ENCODE measurements at places on chromosomes 2 and 18. TPM values are rescaled to one million over a fixed set of nuclear protein-coding genes. Genes with fewer than 3 reads are reported as not detected.

DNA sequence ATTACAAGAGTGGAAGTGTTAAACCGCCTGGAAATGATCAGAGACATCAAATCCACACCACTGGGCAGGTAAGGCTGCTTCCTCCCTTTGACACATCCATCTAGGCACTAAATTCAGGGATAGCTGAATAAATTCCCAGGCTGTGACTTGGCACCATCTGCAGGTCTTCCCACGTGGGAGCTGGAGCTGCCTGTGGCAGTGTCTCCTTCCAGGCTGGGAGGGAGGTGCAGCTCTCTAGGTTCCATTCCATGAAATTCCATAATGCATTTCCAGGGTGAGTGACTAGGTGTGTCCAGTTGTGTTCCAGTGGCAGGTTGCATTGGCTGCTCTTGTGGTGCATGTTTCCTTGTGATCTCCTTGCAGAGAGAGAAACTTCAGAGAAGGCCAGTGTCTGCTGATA lies 188.9 kb upstream of the CXCR4 start:
- no peak overlapping the region for H3K4me3 ChIP-seq
- DNase-seq: no peak
- H3K4me1 ChIP-seq: peaks cover 10% of the 10 kb centered on the region
- no peak overlapping the region for H3K27ac ChIP-seq

Gene IL36A
- not detected for total RNA-seq

DNA sequence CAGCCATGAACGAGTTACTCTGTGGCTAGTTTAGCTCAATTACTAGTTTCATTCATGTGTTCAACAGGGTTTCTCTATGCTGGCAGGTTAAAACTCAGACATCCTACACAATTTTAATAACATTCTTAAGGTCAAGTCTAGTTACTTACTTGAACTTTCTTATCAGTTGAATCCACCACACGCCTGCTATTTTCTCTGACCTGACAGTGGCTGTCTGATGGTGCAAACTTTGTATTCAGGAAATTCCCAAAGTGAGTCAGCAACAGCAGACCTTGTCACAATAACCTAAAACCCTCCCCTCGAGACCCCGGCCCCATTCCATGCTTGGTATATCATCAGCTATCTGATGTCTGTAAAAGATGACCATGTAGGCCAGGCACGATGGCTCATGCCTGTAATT lies 20.8 kb upstream of the CIDEA start:
- H3K27me3 ChIP-seq: peaks cover 6% of the 10 kb centered on the region
- H3K27ac ChIP-seq: no peak overlapping the region
- DNase-seq: no peak
- H3K4me3 ChIP-seq: no peak overlapping the region

DNA sequence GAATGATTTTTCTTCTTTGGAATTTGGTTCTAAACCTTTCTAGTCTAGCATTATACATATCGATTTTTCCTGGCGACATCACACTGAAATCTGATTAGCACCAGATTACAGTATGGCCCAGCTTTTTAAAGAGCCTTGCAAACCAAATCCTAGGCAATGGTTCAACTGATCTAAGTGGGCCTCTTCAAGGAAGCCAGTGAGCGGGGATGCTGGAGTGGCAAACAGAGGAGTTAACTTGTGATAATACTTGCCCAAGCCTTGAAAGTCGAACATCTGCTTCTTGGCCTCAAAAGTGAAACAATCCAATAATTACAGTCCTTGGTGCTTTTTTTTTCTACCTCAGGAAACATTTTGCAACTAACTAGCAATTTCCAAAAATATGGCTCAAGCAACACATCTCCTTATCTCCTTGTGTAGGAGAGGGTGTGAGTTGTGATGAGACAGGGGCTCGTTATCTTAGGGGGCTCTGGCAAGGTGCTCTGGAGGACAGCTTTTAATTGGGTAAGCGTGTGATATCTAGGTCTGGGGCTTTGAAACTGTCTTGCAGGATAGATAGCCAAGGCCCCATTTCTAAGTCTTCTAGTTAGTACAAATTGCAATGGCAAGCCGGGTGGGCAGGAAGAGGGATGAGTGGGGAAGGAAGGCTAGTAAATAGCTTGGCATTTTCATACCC lies 240.2 kb upstream of the CCDC68 start:
- H3K4me1 ChIP-seq: no peaks in the 10 kb centered on the region
- H3K27ac ChIP-seq: no peak overlapping the region
- DNase-seq: no peak
- no peaks in the 10 kb centered on the region for H3K36me3 ChIP-seq
- H3K27me3 ChIP-seq: no peaks in the 10 kb centered on the region

Gene CGREF1
- 3.0 TPM for total RNA-seq

GRCh38 chr2:50077190-50077737 lies 922.9 kb upstream of the FSHR start:
- DNase-seq: no peak
- H3K27ac ChIP-seq: no peak overlapping the region
- H3K27me3 ChIP-seq: no peaks in the 10 kb centered on the region

GRCh38 chr18:70489986-70490933 lies 201.4 kb downstream of the SOCS6 start:
- H3K4me3 ChIP-seq: no peak overlapping the region
- H3K4me1 ChIP-seq: no peaks in the 10 kb centered on the region
- no peak overlapping the region for H3K27ac ChIP-seq
- DNase-seq: peak; percentile 79
- H3K27me3 ChIP-seq: no peaks in the 10 kb centered on the region

GRCh38 chr2:168970711-168971233 lies 60.4 kb downstream of the ABCB11 start:
- no peaks in the 10 kb centered on the region for H3K36me3 ChIP-seq
- H3K4me1 ChIP-seq: no peaks in the 10 kb centered on the region
- no peak overlapping the region for H3K27ac ChIP-seq
- no peaks in the 10 kb centered on the region for H3K27me3 ChIP-seq
- no peak for DNase-seq

Gene RGPD8
- total RNA-seq: 11.1 TPM

GRCh38 chr2:46252891-46253659 lies 44.1 kb upstream of the EPAS1 start:
- H3K4me1 ChIP-seq: no peaks in the 10 kb centered on the region
- H3K36me3 ChIP-seq: no peaks in the 10 kb centered on the region
- H3K27ac ChIP-seq: no peak overlapping the region
- no peaks in the 10 kb centered on the region for H3K27me3 ChIP-seq
- no peak for DNase-seq

Gene CEP76
- total RNA-seq: 44.8 TPM

Gene KIF5C
- total RNA-seq: 53.0 TPM

GRCh38 chr2:215536510-215536909 lies 100.6 kb upstream of the FN1 start:
- no peaks in the 10 kb centered on the region for H3K27me3 ChIP-seq
- H3K27ac ChIP-seq: no peak overlapping the region
- no peaks in the 10 kb centered on the region for H3K36me3 ChIP-seq
- no peak overlapping the region for H3K4me3 ChIP-seq
- H3K4me1 ChIP-seq: no peaks in the 10 kb centered on the region

Gene CCDC141
- total RNA-seq: 1.8 TPM

Gene HMSD
- 0.88 TPM for total RNA-seq

Gene CRYGD
- total RNA-seq: not detected

DNA sequence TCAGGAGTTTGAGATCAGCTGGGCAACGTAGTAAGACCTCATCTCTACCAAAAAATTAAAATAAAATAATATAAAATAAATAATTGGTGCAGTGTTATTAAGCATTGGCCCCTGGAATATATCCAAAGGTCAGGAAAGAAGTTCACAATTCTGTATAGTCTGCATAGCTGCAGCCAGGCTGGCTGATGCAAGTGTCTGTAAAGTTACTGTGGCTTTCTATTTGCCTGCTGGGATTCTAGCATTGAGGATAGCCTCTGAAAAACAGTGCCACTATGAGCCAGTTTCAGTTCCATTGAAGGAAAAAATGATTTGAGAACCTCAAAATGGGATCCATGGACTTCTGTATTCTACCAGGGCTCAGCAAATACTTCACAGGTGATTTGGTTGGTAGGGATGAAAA lies 208.6 kb downstream of the PARD3B start:
- DNase-seq: no peak
- no peaks in the 10 kb centered on the region for H3K36me3 ChIP-seq

Gene INO80B
- 8.7 TPM for total RNA-seq

DNA sequence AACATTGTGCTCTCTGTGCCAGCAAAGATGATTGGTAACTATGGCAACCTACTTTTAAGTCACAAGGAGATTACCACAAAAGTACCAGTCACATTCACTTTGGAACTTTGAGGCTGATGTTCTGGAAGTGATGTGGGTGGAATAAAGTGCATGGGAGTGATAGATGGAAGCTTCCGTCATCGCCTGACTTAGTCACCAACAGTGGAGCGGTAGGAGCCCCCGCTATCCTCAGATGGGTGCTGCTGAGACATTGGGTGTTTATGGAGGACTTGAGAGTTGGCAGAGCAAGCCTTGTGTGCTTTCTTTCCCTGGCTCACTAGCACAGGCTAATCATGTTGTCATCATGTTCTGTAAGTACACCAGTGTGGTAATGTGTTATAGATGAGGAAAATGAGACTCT lies 4.6 kb downstream of the PPP1R7 start:
- no peak for DNase-seq
- no peaks in the 10 kb centered on the region for H3K27me3 ChIP-seq
- H3K4me1 ChIP-seq: peaks cover 4% of the 10 kb centered on the region
- H3K27ac ChIP-seq: no peak overlapping the region
- H3K36me3 ChIP-seq: no peaks in the 10 kb centered on the region

Gene MIB1
- 112 TPM for total RNA-seq

- H3K36me3 ChIP-seq: no peaks in the 10 kb centered on the region
- no peak overlapping the region for H3K27ac ChIP-seq
Observed at GRCh38 chr2:80238692-80239469, 65.7 kb downstream of the LRRTM1 start.

- no peak for DNase-seq
- H3K27ac ChIP-seq: no peak overlapping the region
- H3K27me3 ChIP-seq: no peaks in the 10 kb centered on the region
- no peaks in the 10 kb centered on the region for H3K36me3 ChIP-seq
- peaks cover 13% of the 10 kb centered on the region for H3K4me1 ChIP-seq
Observed at GRCh38 chr2:9247786-9248185, 41.2 kb downstream of the ASAP2 start.

DNA sequence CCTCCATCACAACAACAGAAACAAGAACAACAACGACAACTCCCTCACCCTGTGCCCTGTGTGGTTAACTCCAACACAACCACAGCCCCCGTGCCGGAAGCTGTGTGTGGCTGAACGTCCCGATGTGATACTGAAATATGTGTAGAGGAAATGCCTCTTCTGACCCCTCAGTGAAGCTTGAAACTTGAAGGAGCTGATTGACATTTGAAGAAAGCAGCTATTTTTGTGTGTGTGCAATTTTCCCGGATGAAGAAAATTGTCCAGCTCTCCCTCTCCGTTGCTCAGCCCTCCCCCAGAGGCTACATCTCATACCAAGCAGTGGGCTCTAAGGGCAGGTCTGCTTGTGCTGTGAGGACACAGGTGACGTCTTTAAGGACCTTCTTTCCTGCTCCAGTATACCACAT lies 173.8 kb downstream of the ICOS start:
- H3K27me3 ChIP-seq: no peaks in the 10 kb centered on the region
- peaks cover 9% of the 10 kb centered on the region for H3K4me1 ChIP-seq
- no peaks in the 10 kb centered on the region for H3K36me3 ChIP-seq

GRCh38 chr2:74573747-74574562 lies 19.4 kb downstream of the DOK1 start:
- DNase-seq: no peak
- no peak overlapping the region for H3K4me3 ChIP-seq
- peaks cover 2% of the 10 kb centered on the region for H3K27me3 ChIP-seq
- H3K4me1 ChIP-seq: no peaks in the 10 kb centered on the region

Gene LOXHD1
- not detected for total RNA-seq

- no peak overlapping the region for H3K4me3 ChIP-seq
- H3K27me3 ChIP-seq: no peaks in the 10 kb centered on the region
- peaks cover 6% of the 10 kb centered on the region for H3K4me1 ChIP-seq
- DNase-seq: peak; percentile 58
Observed at GRCh38 chr2:160952464-160953254, 207.6 kb upstream of the TANK start.

GRCh38 chr2:203758841-203759689 lies 52.6 kb downstream of the CD28 start:
- H3K27ac ChIP-seq: no peak overlapping the region
- no peaks in the 10 kb centered on the region for H3K4me1 ChIP-seq
- no peak overlapping the region for H3K4me3 ChIP-seq
- no peaks in the 10 kb centered on the region for H3K36me3 ChIP-seq
- DNase-seq: no peak
- no peaks in the 10 kb centered on the region for H3K27me3 ChIP-seq
